M059J (cell line): ENCODE measurements at places on chromosomes 3 and 15. TPM values are rescaled to one million over a fixed set of nuclear protein-coding genes. Genes with fewer than 3 reads are reported as not detected.
A peak's percentile ranks its signal among the peaks of the same experiment; 100 is the strongest.

AGTR1 gene
- total RNA-seq, result 0.39 TPM in 1 of 2 replicates, not detected in the other

CASR gene
- total RNA-seq, result not detected in 2 replicates

LDHAL6B gene
- total RNA-seq, result not detected in 2 replicates

CELF6 gene
- total RNA-seq, result not detected in 2 replicates

LYZL4 gene
- not detected in 2 replicates for total RNA-seq

SLC22A14 gene
- total RNA-seq, result not detected in 2 replicates

NAALADL2 gene
- 3.1 and 5.1 TPM in 2 replicates for total RNA-seq

SLC2A2 gene
- total RNA-seq, result 0.12 and 0.32 TPM in 2 replicates

GRCh38 chr15:50182219-50183013, 420 bp downstream of the SLC27A2 start:
- DNase-seq, result peak; percentile 36

DNA sequence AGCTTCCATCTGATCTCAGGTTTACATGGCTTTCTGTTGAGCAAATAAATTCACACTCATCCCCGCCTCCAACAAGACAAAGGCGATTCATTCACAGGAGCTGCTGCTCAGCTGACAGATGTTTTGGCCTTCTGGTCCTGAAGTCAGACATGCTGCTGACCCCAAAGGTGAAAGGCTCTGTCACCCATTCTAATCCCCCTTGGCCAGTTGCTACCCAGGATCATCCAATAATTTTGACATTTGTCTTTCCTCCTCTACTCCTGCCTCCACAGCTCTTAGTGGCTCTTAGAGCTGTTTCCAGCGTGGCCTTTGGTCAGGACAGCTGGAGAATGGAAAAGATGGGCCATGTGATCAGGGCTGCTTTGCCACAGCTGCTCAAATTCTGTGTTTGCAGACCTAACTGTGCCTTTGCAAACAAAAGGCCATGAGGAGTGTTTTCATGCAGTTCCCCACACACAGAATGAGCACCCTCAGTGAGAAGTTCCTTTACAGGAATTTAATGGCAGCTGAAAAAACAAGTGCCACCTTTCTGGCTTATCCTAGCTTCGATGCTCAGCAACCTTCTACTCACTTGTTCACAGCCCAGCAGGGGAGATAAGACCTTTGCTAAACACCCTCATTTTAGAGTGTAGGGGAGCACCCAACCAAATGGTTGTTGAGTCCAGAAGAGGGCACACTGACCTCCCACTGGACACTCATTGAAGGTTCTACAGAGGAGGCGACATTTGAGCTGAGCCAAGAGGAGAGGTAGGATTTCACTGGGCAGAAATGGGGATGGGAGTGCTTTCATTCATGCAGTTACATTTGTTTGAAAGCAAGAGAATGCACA, 39.0 kb downstream of the CYP19A1 start:
- DNase-seq, result no peak

DNA sequence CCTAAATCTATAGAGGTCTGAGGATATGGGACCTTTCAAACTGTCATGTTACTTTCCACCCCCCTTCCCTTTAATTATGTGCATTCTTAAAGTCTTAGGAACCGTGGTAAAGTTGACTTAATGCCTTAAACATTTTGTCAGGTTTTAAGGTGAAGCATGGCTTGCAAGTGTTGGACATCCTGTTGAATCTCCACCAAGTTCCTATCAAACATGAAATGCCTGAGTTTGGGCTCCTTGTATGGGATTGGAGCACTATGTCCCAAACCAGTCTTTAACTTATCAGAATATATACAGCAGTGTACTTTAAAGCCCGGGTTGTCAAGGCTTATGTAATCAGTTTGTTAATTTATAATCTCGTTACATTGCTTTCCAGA, 1.1 kb downstream of the SNRK start:
- no peak for DNase-seq

GRCh38 chr15:83610901-83611685, 42.8 kb upstream of the ADAMTSL3 start:
- no peak for DNase-seq

DNA sequence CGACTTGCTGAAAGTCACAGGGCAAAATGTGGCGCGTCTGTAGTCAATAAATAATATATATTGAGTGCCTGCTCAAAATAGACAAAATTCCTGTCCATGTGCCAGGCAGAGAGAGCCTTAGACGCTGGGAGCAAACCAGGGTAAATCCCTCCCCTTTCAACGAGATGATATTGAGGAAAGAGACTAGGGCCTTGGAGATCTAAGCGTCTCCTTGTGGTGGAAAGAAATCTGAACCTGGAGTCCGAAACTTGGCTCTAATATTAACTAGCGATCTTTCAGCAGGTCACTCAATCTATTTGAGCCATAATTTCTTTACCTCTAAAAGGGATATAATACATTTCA, 348 bp upstream of the DPP8 start:
- no peak for DNase-seq

- DNase-seq, result no peak
These were observed 22.3 kb upstream of the CDCP1 start for GRCh38 chr3:45168451-45168850.

DNA sequence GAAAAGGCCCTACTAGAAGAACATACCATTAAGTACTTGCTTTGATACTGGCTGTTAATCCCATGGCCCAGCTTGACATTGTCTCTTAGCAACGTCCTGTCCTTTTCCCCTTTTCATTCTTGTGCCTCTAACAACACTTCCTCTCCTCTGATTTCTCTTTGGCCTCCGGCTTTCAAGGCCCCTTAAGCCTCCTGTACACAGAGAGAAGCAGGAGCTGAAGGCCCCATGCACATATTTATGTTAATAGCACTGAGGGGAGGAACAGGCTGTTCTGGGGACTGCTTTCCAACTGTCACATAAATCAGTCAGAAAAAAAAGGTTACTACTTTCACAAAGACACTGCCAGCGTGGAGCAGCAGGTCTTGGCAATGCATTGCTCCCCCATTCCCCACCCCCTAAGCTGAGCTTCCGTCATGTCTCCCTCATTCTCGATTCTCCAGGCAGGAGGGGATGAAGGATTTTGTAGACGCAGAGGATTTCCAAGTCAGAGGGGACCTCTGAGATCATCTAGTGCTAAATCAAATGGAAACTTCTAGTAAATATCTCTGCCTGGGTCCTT, 257.4 kb upstream of the ADAMTS9 start:
- no peak for DNase-seq

GRCh38 chr3:14507305-14507741, 32.8 kb downstream of the GRIP2 start:
- peak; percentile 59 for DNase-seq

- DNase-seq, result no peak
These were observed 150.0 kb upstream of the ROBO2 start for GRCh38 chr3:76889911-76890310.

DNA sequence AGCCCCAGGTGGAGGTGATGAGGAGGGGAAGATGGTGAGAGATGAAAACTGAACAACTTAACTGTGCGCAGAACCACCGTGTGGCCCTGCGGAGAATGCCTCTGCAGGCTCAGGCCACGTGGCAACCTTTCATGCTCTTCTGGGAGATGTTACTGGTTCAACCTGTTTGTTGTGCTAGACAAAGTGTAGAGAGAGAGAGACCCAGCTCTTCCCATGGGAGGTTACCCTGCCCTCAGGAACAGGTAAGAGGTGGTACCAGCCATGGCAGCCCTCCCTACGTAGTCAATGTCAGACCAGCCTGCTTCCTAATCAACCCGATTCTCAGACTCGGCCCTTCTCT, 37.0 kb upstream of the HACD2 start:
- DNase-seq, result no peak

- DNase-seq, result no peak
These were observed 88.1 kb upstream of the SPRED1 start for GRCh38 chr15:38164507-38164906.

DNA sequence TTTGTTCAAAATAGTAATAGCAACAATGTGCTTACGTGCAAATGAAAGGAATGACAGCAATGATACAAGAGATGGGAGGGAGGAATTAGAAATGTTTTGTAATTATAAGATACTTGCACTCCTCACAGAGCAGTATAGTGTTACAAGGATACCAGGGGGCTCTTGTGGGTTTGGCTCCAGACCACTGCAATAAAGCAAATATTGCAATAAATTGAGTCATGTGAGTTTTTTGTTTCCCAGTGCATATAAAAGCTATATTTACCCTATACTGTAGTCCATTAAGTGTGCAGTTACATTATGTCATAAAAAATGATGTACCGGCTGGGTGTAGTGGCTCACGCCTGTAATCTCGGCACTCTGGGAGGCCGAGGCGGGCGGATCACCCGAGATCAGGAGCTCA, 864.3 kb downstream of the NSUN3 start:
- DNase-seq, result no peak
